ENCODE measurements at places on chromosomes 13 and 19.

GRCh38 chr19:49643466-49643865 is 1.5 kb downstream of the SCAF1 start:
- DNase-seq, result no peak

- no peak for DNase-seq
Observed at GRCh38 chr19:14410091-14411051, 8.8 kb downstream of the DDX39A start.

DNA sequence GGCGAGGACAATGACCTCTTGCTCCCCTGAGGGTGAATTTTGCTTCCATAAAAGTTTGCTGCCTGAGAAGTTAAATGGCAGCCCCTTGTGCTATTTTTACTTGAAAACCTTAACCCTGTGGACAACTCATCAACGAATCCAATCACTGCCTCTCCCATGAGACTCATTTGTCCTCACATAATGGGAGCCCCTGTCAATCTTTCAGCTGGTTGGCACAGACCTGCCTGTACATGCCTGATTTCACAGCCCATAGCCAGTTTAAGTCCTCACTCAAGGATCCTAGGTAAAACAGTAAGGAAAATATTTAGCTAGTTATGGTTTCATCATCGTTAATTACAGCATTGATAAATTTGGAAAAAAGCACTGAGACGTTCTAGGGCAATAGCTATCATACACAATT is 207.4 kb downstream of the NHLRC3 start:
- no peak for DNase-seq

GRCh38 chr19:29302002-29302928 is 89.3 kb upstream of the UQCRFS1 start:
- DNase-seq, result no peak

GRCh38 chr19:10763828-10764339 is 46.0 kb downstream of the DNM2 start:
- DNase-seq, result no peak

DNA sequence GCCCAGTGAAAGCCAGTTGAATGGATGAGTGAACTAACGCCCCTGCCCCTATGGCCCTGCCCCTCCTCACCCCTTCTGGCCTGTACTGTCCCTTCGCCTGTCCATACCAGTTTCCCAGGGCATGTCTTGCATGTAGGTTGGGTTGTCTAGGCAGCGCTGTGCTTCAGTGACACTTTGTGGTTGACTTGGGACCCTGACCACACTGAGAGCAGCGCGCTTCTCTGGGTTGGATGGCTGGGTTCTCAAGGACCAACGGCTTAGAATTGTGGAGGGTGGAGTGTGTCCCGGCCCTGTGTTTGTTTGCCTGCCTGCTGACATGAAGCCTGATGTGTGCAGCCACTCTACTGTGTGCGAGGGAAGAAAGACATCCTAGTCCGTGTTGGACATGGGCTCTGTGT is 15.8 kb downstream of the GATAD2A start:
- DNase-seq, result no peak

DNA sequence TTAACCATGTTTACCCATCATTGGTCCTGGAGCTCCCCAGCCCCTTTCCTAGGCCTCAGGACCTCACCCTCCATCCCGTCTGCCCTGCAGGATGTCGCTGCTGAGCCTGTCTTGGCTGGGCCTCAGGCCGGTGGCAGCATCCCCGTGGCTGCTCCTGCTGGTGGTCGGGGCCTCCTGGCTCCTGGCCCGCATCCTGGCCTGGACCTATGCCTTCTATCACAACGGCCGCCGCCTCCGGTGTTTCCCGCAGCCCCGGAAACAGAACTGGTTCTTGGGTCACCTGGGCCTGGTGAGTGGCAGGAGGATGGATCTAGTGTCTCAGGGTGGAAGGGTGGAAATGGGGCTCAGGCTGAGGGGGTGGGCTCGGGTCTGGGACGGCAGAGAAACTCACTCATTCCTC is 508 bp downstream of the CYP4F8 start:
- DNase-seq, result no peak

DNA sequence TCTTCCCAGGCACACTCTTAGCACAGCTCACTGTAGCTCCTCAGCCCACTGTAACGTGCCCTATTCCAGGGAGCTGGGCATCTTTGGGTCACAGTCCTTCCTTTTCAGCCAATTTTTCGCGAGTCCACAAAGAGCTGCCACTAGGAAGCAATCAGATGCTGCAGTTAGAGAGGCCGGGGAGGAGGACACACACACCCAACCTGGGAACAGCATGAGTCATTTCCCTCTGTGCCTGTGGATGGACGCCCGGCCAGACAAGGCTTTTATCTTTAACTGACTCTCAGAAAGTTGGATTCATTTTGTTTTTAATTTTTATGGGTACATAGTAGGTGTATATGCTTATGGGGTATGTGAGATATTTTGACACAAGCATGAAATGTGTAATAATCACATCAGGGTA is 918.6 kb downstream of the UQCRFS1 start:
- peak; percentile 79 for DNase-seq

DNA sequence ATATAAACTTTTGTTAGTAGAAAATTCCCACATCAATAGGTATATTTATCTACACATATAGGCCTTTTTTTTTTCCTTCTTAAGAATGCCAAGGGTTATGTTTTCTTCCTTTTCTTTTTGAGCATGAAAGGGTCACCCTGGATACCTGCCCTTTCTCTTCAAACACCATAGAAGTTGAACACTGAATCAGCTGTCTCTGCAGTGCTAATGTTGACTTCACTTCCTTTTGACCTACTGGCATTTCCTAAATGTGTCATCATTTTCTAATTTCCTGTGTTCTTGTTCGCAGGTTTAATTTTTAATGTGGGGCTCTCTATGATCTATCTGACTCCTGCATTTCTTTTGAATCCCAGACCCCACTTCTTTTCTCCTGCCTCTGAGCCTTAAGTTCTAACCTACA is 532.0 kb downstream of the GPC6 start:
- DNase-seq, result no peak

DNA sequence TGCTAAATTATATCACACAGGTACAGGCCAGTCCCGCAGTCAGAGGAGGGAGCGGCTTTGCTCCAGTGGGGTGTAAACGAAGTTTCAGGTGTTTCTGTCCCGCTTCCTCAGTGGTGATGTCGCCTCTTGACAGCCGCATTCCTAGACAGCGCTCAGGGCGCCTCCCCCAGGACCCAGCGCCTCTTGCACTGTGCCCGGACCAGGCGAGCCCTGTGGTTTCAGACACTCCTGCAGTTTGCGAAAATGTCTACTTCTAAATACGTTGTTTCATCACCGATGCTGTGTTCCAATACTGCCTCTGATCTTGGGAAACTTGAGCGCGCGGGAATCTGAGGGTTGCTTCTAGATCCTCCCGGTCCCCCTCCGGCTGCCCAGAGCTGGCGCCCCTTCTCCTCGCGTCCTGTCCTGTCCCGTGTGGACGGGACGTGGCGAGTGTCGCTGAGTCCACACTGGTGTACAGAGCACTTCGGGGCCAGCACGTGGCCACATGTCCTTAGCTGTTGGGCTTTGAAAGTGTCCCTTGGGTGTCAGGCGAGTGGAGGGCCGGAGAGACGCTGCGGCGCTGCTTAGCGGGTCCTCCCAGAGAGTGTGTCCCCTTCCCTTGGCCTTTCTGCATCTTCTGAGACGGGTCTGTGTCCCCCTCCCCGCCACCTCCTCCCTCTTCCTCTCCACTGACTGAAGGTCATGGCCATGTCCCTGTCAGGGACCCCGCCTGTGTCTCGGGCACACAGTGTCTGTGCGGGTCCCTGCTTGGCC is 14.6 kb upstream of the RPS15 start:
- DNase-seq, result no peak

DNA sequence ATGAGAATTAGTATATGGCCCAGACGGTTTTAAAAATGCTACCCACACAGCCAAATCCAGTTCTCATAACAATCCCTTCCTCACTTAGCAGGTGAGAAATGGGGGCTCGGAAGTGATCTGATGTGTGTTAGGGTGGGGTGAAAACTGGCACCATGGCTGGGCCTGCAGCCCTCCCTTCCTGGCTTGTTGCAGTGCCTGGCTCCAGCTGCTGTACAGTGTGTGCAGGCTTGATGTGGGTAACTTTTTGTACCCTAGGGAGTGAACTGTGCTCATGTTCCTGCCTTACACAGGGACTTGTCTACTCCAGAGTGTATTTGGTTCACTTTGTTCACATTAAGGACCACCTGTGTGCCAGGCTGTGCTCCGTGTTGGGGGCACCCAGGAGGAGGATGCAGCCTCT is 177.2 kb downstream of the LMO7 start:
- no peak for DNase-seq

GRCh38 chr19:19160461-19161035 is 9.5 kb downstream of the MEF2B start:
- DNase-seq, result no peak

DNA sequence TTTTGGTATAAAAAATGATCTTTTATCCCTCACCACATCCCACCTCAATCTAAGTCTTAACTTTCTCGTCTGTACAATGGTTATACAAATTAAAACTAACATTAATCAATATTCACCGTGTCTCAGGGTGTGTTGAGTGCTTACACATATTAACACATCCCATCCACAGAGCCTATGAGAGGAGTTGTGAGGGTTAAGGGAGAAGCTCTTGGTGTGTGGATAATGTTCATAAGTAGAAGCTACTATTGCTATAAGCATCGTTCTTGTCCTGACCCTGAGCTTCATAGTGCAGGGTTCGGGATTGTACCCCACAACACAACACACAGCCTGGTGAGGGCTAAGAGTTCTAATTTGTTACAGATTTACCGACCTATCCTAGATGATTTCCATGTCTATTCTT is 2.5 kb downstream of the FPR3 start:
- no peak for DNase-seq

DNA sequence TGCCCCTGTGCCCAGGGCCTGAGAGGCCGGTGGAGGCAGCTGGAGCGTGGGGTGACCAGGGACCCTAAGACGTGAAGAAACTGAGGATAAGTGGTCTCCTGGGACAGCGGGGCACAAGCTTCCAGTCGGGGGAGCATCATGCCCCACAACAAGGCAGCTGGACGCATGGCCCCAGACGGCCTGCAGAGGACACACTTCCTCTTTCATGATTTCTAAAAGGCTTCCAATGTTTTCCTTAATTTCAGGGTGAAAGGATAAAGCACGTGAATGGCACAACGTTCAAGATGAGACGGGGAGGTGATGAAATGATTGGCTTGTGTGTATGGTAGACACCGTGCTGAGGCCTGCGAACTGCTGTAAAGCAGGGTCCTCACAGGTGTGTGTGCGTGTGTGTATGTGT is 20.2 kb upstream of the MYDGF start:
- DNase-seq, result no peak

- no peak for DNase-seq
Observed at GRCh38 chr13:66205807-66206206, 1024.3 kb downstream of the PCDH9 start.

- no peak for DNase-seq
Observed at GRCh38 chr13:34772881-34773280, 169.2 kb upstream of the NBEA start.

GRCh38 chr13:22040810-22041364 is 370.0 kb downstream of the FGF9 start:
- no peak for DNase-seq

DNA sequence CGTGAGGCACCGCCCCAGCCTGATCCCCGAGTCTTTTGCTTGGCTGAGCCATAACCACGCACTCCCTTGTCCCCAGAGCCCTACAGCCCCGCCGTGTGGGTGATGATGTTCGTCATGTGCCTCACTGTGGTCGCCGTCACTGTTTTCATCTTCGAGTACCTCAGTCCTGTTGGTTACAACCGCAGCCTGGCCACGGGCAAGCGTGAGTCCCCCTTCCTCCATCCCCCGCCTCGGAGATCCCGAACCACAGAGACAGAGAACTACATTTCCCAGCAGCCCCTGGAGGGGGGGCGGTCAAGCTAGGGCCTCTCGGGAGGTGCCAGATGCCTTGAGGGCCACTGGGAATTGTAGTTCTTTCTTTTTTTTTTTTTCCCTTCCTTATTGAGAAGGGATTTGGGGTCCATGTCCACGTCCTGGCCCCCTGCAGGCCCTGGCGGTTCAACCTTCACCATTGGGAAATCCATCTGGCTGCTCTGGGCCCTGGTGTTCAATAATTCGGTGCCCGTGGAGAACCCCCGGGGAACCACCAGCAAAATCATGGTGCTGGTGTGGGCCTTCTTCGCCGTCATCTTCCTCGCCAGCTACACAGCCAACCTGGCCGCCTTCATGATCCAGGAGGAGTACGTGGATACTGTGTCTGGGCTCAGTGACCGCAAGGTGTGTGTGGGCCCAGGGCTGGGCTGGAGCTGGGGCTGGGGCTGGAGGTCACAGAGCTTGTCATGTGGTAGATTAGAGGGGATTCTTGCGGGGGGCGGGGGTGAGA is 25.9 kb downstream of the GRIN2D start:
- DNase-seq, result peak; percentile 53

- DNase-seq, result no peak
Observed at GRCh38 chr13:114164681-114165429, 14.2 kb upstream of the CFAP97D2 start.

DNA sequence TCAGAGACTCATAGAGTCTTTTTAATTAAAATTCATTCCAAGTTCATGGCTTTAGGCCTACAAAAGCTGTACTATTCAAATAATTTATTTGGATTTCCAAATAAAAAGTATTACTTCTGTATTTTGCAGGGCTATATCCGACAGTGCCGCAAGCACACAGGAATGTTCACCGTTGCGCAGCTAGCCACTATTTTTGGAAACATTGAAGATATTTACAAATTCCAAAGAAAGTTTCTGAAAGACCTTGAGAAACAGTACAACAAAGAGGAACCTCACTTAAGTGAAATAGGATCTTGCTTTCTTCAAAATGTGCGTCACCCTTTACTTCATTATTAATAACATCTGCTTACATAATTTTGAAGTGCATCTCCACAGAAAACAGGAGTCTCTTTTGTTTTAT is 20.5 kb upstream of the C1QTNF9 start:
- no peak for DNase-seq

DNA sequence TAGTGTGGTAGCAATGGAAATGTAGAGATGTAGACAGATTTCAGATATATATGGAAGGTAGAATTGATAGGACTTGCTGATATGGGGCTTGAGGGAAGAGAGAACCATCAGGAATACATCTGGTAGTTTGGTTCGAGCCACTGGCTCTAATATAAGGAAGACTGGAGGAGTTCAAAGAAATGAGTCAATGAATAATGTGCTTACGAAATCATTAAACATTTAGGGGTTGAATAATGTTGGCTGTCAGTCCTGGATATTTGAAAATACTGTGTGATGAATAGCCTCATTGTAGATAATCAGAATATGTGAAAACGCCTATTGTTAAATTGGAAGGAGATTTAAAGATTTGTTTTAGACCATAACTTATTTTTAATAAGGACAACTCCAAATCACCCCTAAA is 21.6 kb downstream of the SGCG start:
- DNase-seq, result peak; percentile 14

GRCh38 chr19:3291644-3292043 is 67.2 kb downstream of the CELF5 start:
- DNase-seq, result no peak

- no peak for DNase-seq
Observed at GRCh38 chr13:73876323-73876722, 257.9 kb downstream of the KLF12 start.

- DNase-seq, result peak; percentile 30
Observed at GRCh38 chr13:44420376-44421220, 47.0 kb downstream of the SERP2 start.

GRCh38 chr13:113754691-113755090 is 4.3 kb upstream of the TMEM255B start:
- DNase-seq, result no peak

GRCh38 chr19:18815673-18816072 is 16.1 kb upstream of the UPF1 start:
- DNase-seq, result no peak

- no peak for DNase-seq
Observed at GRCh38 chr13:80336776-80337287, 4.1 kb downstream of the SPRY2 start.

- no peak for DNase-seq
Observed at GRCh38 chr13:112078879-112079531, 12.1 kb downstream of the SOX1 start.

GRCh38 chr19:11798391-11799330 is at the start of gene ZNF491:
ZNF491 (plus strand) TSS chr19:11798523; CDS start chr19:11805954, 7,431 bp downstream.
- DNase-seq, result peak; percentile 98

Measured in AG08395 (cell line).